ENCODE measurements at places on chromosomes 6 and 20.

GRCh38 chr6:1609648-1610496 is at the start of gene FOXC1:
Gene FOXC1 (plus strand): TSS chr6:1609915. CDS start chr6:1610446, 531 bp downstream.
- DNase-seq: peak; percentile 21

- peak; percentile 11 for DNase-seq
Measured at GRCh38 chr6:73610444-73611275, 43.1 kb downstream of the SLC17A5 start.

DNA sequence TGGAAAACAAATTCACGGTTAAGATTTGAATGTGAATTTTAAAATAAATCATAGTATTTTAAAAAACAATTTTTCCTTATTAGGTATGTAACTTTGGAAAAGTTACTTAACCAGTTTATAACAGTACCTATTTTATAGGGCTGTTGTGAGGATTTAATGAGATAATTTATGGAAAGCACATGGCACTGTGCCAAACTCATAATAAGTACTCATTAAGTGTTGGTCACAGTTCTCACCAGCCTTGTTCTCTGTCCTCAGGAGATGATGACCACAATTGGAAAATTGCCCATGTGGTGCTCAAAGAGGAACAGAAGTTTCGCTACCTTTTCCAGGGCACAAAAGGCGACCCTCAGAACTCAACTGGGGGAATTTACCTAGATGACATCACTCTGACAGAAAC is 39.6 kb downstream of the MEP1A start:
- peak; percentile 80 for DNase-seq

DNA sequence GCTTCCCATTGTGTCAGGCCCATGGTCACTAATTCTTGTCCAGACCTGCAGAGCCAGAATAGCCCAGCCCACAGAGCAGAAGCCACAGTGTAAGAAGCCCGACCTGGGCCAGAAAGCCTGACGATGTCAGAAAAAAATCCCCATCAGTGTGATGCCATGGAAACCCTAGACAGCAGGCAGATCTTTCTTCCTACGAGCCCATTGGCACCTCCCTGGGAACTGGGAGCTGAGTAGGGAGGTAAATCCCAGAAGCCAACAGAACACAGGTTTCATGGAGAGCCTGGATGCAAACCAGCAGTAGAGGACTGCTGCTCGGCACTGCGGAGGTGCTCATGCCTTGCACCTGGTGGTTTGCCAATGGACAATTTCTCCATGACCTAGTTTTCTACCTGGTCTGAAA is 82.2 kb upstream of the SLC22A16 start:
- no peak for DNase-seq

DNA sequence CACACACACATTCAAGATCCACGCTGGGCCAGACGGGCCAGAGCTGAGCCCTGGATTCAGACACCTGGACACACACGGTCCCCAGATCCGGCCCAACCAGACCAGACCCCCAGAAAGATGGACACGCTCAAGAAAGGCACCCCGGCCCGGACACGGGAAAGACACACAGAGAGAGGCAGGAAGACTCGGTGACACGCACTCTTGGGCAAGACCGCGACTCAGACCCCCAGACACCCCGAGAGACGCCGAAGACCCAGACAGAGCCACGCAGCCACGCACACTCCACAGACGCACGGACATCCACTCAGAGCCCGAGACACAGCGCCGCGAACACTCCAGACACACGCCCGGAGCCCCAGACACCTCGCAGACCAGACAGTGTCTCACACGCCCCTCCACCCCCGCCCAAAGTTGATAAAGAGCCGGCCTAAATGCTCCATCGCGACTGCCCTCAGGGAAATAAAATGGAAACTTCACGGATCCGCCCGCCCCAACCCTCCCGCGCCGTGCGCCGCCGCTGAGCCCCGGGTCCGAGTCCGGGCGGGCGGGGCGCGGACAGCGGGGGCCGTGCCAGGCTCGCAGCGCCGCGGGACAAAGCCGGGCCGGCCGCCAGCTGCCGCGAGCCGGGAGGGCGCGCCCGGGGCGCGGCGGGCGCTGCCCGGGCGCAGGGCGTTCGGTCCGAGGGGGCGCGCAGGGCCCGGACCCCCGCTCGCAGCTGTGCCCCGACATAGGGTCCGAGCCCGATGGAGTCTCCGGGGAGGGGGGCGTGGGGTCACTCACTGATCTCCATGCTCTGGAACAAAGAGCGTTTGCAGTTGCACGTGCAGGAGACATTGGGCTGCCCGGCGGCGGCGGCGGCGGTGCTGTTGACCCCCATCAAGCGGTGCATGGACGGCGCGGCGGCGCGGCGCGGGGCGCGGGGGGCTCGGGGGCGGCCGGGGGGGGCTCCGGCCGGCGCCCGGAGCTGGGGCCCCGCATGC is 831 bp downstream of the PMEPA1 start:
- DNase-seq: no peak

DNA sequence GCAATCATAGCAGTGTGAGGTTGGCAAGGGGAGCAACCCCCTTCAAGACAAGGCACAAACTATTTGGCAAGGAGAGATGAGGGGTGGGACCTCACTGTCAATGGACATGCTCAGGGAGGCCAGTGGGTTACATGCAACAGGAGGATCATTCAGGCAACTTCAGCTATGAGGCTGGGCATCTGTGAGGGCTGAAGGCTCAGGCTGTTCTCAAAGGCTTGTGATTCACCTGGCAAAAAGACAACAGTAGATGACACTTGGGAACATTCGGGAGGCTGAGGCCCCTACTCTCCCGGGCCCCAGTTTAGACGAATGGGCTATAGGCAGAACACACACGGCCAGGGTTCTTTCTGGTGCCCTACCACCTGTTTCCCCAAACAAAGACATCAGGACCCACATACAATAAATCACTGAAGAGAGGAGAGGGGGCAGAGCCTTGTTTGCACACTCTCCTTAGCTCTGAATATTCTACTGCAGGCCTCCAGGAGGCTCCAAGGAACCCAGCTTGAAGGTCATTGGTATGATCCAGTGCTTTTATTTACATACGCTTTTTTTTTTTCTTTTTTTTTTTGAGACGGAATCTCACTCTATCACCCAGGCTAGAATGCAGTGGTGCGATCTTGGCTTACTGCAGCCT is 7.9 kb downstream of the TUBB start:
- no peak for DNase-seq

DNA sequence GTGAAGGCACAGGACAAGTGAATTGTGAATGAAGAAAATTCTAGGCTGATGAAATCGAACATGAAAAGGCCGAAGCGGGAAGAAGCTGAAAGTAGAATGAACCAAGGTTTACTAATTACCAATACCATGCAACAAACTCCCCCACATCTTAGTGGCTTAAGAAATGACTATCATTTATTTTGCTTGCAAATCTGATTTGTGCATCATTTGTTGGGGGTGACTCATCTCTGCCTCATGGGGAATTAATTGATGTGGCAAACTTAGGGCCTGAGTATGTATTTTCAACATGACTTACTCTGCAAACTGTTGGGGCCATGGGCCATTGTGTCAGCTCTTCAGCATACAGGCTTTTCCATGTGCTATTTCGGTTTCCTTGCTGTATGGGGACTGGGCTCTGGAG is 26.8 kb downstream of the PPP1R14C start:
- no peak for DNase-seq

DNA sequence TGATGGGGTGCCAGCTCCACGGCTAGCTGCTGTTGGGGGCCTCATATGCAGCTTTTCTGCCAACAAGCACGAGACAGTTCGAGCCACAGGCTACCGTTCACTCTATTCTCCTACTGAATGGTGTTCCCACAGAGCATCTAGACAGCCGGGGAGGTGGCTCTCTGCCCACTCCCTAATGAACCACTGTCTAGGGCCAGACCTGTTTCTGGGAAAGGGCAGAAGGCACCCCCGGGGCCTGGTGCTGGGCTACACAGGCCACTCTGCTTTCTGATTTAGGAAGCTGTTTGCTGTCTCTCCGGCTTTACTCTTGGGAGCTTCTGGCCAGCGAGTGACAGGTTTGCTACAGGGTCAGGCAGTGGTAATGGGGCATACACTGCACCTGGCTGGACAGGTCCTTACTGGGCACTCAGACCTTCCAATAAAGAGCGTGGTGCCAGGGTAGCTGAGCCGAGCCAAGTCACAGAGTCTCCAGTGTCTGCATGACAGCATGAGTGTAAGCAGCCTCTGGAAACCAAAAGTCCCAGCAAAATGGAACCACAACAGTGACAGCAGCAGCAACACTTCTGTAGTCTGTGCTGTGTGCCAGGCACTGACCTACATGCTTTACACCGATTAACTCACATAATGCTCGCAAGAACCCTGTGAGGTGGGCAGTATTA is 8.4 kb downstream of the CCDC167 start:
- peak; percentile 69 for DNase-seq

GRCh38 chr20:33181482-33182093 is 13.6 kb downstream of the BPIFA2 start:
- no peak for DNase-seq

- DNase-seq: no peak
Measured at GRCh38 chr20:43923917-43924316, 9.3 kb downstream of the TOX2 start.

DNA sequence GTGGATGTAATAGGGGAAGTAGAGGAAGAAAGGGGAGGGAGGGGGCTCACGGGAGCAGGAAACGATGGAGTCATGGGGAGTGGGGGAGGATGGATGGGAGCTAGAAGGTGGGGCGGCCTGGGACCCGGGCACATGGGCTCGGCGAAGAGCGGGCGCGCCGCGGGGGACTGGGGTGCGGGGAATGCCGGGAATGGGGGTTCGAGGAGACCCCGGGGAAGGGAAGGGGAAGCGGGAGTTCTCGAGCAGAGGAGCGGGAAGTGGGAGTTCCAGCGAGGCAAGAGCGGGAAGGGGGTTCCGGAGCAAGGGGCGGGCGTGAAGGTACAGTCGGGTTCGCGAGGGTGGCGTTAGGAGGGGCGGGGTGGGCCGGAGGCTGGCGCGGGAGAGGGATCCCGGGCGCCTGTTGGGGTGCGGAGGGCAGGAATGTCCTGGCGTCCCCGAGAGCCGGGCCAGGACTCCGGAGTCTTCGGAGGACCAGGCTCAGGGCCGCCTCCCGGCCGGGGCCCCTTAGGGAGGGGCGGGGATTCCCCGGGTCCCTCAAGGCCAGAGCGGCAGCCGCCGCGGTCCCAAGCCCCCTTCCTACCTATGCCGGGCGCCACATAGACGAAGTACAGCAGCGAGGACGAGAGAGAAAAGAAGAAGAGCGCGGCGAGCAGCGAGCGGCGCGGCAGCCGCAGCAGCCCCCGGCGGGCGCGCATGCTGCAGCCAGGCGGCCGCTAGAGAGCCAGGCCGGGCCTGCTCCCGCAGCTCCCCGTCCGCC is 504 bp downstream of the B4GALT5 start:
- no peak for DNase-seq

GRCh38 chr20:13927171-13927570 is 63.2 kb downstream of the SEL1L2 start:
- DNase-seq: no peak

GRCh38 chr6:15340775-15341174 is 94.9 kb downstream of the JARID2 start:
- no peak for DNase-seq

DNA sequence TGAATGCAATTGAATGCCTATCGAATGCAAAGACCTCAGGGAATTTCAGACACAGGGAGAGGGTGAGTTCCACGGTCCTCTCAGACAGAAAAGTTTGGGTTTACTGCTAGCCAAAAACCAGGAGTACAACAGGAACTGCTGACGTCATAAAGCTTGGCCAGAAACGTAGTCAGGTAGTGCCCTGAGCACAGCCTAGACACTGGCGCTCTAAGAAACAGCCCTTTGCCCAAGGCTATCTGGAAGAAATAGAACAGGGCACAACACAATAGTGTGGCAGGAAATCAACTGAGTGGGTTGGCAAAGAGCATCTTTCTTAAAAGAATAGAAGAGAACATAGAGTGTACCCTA is 58.0 kb downstream of the GFOD1 start:
- no peak for DNase-seq

DNA sequence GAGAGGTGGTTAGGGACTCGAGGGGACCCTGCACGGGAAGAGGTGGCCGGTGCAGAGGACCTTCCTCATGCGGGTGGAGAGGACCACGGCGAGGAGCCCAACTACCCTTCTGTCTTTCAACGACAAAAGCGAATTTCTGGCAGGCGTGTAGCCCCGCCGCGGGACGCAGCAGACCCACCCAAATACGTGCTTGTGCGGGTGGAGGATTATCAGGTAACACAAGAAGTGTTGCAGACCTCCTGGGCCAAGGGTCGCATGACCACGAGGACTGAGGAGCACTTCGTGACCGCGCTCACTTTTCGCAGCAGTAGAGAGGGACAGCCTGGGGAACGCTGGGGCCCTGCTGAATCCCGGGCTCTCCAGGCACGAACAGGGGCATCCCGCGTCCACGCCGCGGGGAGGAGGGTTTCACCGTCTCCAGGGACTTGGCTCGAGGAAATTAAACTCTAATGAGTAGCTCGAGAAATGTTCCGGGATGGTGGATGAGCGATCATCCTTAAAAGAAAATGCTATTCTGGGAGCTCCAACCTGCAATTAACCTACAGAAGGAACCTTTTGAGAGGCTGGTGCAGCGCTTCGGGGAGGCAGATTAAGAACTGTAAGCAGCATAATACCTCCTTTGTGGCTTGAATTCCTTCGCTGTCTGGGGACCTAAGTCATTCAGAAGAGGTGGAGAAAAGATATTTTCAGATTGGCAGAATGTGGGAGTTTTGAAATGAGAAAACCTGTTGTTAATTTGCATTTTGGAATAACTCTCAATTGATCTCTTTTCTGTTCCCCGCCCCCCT is 804 bp downstream of the C6orf141 start:
- no peak for DNase-seq

- no peak for DNase-seq
Measured at GRCh38 chr20:37394543-37395409, 48.8 kb downstream of the SRC start.

DNA sequence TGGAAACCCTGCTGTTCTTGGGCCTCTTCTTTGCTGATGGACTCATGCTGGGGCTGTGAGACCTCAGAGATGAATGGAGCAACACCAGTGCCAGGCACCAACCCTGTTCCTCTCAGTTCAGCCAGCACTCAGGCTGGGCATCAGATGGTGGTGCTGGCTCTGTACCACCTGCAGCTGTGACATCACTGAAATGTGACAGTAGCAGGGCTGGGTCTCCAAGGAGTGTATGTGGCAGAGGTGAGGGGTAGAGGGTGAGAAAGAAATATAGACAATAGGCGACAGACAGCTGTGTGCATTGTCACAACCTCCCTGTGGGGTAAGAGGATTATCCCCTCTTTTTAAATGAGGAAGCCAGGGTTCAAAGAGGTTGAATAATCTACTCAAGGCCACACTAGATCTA is at the start of gene TP53TG5:
TP53TG5 (minus strand) TSS at position 135 of the 400 bp plus-strand sequence; CDS start at position 46, 89 bp downstream.
- no peak for DNase-seq

- DNase-seq: no peak
Measured at GRCh38 chr6:144265390-144265789, 19.7 kb upstream of the UTRN start.

Measured in LNCaP clone FGC (cell line).